Epithelial cell of esophagus (primary cell): ENCODE measurements at places on chromosomes 16 and 17.

- DNase-seq = no peak
Observed at GRCh38 chr17:63475491-63476412, 1.1 kb upstream of the ACE start.

DNA sequence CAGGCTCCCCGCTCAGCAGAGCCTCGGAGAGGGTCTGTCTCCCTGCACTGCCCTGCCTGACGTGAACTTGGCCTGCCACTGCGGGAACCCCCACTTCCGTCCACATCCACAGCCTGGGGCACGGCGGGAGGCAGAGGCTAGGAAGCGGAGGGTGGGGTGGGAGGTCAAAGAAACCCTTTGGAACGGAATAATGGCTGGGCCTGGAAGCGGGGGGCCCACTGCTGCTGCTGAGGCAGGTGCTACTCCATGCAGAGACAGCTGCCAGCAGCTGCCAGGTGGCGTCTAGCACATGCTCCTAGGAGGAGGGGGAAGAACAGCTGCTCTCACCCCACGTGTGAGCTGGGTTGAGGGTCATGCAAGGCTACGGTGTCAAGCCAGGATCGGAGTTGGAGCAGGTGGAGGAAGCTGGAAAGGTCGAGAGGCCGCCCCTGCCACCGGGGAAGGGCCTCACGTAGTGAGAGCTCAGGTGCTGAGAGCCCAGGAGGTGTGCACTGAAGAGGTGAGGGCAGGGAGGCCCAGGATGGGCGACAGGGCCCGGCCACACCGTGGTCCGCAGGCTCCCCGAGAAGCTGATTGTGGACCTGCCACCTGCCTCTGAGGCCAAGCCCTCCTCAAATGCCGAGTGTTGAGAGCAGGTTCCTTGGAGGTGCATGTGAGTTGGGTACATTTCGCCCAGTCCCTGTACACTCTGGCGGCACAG lies 9.8 kb downstream of the FSCN2 start:
- no peak for DNase-seq

DNA sequence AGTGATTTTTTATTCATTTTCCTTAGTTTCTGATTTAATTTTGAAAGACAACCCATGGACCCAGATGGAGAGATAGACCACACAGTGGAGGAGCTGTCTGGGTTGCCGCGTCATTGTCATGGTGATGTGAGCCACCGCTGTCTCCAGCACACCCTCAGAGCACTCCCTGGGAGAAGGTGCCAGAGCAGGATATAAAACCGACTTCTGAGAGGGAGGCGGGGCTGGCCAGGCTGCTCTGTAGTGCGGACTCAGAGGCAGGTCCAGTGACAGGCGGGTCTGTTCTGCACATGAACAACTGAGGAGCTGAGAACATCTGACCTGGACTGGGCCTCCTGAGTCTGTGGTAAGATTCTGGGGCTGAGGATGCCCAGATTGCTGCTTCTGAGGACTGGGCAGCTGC lies 216.3 kb upstream of the NLRP1 start:
- peak; percentile 30 for DNase-seq

DNA sequence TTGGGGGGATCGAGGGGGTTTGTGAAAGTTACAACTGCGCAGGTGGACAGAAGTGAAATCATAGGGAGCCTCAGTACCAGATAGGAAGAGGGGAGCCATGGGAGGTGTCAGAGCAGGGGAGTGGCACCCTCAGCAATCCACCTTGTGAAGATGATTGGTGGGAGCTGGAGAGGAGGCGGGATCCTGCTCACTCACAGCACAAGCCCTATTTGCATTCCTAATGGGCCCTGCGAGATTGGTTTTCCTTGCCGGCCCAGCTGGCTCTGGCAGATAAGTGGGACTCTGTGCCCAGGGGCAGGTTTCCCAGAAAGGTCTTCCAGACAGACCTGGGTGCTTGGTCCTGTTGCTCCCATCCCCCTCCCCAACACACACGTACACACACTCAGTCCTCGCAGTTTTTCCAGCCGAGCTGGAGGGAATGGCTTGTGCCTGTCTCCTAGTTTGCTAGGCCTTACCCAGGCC lies 9.4 kb downstream of the WNT3 start:
- no peak for DNase-seq

- DNase-seq = peak; percentile 88
Observed at GRCh38 chr17:14792746-14793145, 472.4 kb downstream of the PMP22 start.

- DNase-seq = peak; percentile 45
Observed at GRCh38 chr17:58249270-58250133, 11.1 kb downstream of the LPO start.

DNA sequence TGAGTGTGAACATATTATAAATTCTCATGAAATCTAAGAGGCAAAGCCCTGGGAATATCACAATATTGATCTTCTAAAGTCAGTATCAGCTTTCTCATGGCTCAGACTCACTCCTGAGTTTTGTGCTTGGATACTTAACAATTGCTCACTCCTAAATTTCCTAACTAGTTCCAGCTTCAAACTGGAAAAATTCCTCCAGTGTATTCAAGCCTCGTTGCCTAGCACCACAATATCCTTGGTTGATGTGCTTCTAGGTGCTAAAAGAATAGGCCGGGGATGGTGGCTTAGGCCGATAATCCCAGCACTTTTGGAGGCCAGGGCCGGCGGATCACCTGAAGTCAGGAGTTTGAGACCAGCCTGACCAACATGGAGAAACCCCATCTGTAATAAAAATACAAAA lies 62.5 kb downstream of the XYLT1 start:
- DNase-seq = no peak

DNA sequence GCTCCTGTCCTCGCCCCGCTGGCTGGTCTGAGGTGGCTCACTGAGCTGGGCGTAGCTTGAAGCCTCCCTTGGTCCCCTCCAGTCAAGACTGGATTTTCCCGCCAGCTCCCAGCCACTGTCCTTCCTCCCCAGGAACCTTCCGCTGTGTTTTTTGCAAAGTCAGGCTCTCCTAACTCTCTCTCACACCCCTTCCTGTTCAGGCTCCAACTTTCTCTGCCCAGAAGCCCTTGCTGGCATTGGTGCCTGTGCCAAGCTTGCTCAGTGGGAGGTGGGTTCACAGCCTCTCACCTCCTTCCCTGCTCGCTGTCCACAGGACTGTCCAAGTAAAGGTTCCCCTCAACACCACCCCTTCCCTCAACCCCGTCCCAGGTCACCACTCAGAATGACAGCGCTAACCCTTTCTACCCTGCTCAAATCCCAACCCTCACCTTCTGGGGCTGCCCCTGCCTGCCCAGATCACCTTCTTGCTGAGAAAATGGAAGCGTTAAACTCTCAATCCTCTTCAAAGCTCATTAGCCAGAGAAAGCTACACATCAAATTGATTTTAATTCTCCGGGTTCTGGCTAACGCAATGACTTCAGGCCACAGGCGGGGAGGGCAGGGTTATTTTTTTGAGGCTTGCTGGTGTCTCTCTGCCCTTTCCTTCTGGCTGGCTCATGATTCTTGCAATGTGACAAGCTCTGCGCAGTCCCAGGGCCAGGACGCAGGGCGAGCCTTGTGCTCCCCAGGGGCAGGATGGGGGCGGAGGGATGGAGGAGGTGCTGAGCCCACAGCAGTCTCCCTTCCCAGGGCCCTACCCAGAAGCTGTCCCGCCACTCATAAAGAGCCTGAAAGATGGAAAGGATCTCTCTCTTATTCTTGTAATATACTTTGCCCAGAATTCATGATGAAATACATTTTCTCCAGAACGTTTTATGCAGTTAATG lies 357.2 kb upstream of the TNRC6C start:
- no peak for DNase-seq

- no peak for DNase-seq
Observed at GRCh38 chr17:76432004-76432403, 20.9 kb downstream of the UBE2O start.

DNA sequence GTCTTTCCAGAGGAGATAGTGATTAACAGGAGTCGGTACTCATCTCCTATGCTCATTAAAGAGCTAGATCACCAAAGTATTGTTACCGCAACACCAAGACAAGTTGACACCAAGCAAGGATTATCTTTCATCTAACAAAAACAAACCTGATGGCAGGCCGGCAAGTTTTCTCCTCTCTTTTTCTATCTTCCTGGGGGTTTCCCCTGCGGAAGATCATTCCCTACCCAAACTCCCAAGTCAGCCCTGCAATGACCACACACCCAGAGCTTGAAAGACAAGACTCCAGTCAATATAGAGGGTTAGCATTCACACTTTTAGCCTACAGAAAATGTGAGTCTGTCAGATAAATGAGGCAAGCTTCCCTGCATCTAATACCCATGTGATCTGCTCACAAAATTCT lies 312.1 kb downstream of the SOX9 start:
- DNase-seq = no peak

- DNase-seq = no peak
Observed at GRCh38 chr16:31456988-31457360, 2.3 kb upstream of the ARMC5 start.
